Endodermal cell (in vitro differentiated cells): ENCODE measurements at places on chromosomes 5 and 9. TPM values are rescaled to one million over a fixed set of nuclear protein-coding genes. Genes with fewer than 3 reads are reported as not detected.

- no peaks in the 10 kb centered on the region for H3K36me3 ChIP-seq
- H3K4me1 ChIP-seq: no peaks in the 10 kb centered on the region
- H3K27ac ChIP-seq: no peak overlapping the region
Observed at GRCh38 chr5:115815006-115815692, 1.3 kb downstream of the CDO1 start.

Gene PRR16
- total RNA-seq: 0.64 to 1.1 TPM (median 1.1 TPM) in 3 replicates

Gene THG1L
- 11.6 and 14.2 TPM in 2 replicates for total RNA-seq

DNA sequence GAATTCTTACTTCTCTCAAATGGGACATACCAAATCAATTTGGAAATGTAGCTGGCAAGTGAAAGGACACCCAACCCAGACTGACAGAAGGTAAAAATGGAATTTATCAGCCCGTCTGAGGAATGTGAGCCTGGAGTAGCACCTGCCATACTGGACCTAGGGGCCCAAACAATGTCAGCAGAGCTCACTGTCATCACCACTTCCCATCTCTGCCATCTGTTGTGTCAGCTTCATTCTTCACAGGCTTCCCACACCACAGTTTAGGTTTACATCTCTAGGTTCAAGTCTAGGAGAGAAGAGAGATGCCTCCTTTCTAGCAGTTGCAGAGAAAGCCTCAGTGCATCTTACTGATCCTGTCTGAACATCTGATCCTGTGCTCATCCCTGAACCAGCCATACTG is 222.4 kb downstream of the DOCK8 start:
- no peak overlapping the region for H3K27ac ChIP-seq
- H3K27me3 ChIP-seq: no peaks in the 10 kb centered on the region
- DNase-seq: no peak
- no peaks in the 10 kb centered on the region for H3K4me1 ChIP-seq
- no peak overlapping the region for H3K4me3 ChIP-seq

Gene SPINK4
- total RNA-seq: 0.70 and 1.3 TPM in 2 replicates

Gene SMIM33
- not detected in 3 replicates for total RNA-seq

GRCh38 chr5:43412644-43413043 is 453 bp upstream of the CCL28 start:
- H3K36me3 ChIP-seq: no peaks in the 10 kb centered on the region
- DNase-seq: no peak
- H3K4me1 ChIP-seq: no peaks in the 10 kb centered on the region
- no peak overlapping the region for H3K4me3 ChIP-seq
- H3K27me3 ChIP-seq: no peaks in the 10 kb centered on the region

Gene CDH6
- 1.1 and 1.3 TPM in 2 replicates for total RNA-seq

DNA sequence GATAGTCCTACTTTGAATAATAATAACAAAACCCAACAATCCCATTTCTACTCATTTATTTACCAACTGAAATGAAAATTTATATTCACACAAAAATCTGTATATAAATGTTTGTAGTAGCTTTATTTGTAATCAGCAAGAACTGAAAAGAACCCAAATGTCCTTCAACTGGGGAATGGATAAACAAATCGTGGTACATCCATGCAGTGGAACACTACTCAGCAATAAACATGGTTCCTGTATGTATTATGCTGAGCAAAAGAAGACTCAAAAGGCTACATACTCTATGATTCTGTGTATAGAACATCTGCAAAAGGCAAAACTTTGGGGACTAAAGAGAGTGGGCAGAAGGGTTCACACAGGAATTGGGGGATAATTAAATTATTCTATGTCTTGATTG is 136.1 kb upstream of the HAND1 start:
- no peak for DNase-seq
- H3K36me3 ChIP-seq: no peaks in the 10 kb centered on the region
- H3K27ac ChIP-seq: no peak overlapping the region
- no peak overlapping the region for H3K4me3 ChIP-seq
- H3K27me3 ChIP-seq: peaks cover 41% of the 10 kb centered on the region
- H3K4me1 ChIP-seq: no peaks in the 10 kb centered on the region

Gene IL9
- not detected in 3 replicates for total RNA-seq

DNA sequence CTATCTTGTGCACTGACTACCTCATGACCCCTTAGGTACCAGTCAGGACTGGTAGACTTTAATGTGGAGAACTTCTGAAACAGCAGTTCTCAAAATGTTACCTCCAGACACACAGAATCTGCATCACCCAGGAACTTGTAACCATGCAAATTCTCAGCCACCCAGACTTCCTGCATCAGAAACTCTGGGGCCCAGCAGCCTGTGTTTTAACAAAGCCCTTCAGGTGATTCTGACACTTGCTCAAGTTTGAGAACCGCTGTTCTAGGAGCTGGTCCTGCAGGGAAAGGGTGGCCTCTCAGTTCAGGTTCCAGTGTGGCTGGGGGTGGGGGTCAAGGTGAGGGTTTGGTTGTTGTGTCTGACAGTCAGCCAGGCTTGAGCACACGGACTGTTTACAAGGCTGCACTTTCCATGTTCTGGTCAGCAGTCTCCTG is 28.4 kb downstream of the ZFP62 start:
- H3K27me3 ChIP-seq: no peaks in the 10 kb centered on the region
- H3K27ac ChIP-seq: no peak overlapping the region
- H3K36me3 ChIP-seq: no peaks in the 10 kb centered on the region
- no peaks in the 10 kb centered on the region for H3K4me1 ChIP-seq

GRCh38 chr9:98691890-98692289 is 16.8 kb downstream of the GABBR2 start:
- H3K27me3 ChIP-seq: no peaks in the 10 kb centered on the region
- no peaks in the 10 kb centered on the region for H3K36me3 ChIP-seq
- H3K4me1 ChIP-seq: no peaks in the 10 kb centered on the region
- DNase-seq: no peak
- H3K4me3 ChIP-seq: no peak overlapping the region

Gene SLC34A1
- total RNA-seq: not detected in 3 replicates

Gene DMRT3
- not detected in 3 replicates for total RNA-seq

GRCh38 chr9:120435091-120435490 is 144.9 kb downstream of the CDK5RAP2 start:
- no peaks in the 10 kb centered on the region for H3K27me3 ChIP-seq
- no peak overlapping the region for H3K4me3 ChIP-seq
- DNase-seq: no peak
- no peaks in the 10 kb centered on the region for H3K4me1 ChIP-seq

DNA sequence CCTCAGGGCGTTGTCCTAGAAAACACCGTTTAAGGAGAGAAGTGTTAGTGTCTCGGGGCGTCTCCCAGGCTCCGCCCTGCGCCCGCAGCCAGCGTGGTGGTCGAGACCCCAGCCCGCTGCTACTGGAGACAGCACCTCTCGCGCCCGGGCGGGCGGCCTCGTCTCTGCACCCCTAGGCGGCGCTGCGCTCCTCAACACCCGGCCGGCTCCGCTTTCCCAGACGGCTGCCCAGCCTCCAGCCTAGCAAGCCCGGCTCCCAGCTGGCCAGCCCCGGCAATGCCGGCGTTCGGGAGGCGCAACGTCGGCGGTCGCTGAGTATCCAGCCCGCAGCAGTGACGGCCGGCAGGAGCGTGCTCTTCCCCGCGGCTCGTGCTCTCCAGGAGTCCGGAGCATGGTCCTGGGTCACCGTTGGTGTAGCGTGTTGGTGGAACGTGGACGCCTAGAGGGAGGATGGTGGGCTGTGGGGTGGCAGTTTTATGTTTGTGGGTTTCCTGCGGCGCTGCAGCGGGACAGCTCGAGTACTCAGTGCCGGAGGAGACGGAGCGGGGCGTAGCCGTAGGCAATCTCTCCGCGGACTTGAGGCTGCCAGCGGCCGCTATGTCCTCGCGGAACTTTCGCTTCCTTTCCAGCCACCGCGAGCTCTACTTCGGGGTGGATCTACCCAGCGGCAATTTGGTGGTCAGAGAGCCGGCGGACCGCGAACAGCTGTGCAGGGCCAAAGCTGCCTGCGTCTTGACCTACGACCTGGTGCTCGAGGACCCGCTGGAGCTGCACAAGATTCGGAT is 536 bp downstream of the PCDHAC1 start:
- H3K36me3 ChIP-seq: no peaks in the 10 kb centered on the region
- peaks cover 29% of the 10 kb centered on the region for H3K27me3 ChIP-seq
- peak; percentile 99 for DNase-seq
- H3K4me3 ChIP-seq: peak overlapping the region; percentile 87

Gene PALM2AKAP2
- total RNA-seq: 0.42 to 0.49 TPM in 2 of 3 replicates, not detected in the other

Gene PDZD2
- total RNA-seq: 12.6 and 14.6 TPM in 2 replicates

GRCh38 chr9:108869092-108869725 is 7.1 kb downstream of the ACTL7A start:
- peaks cover 55% of the 10 kb centered on the region for H3K36me3 ChIP-seq
- no peak overlapping the region for H3K27ac ChIP-seq
- DNase-seq: no peak
- H3K4me3 ChIP-seq: no peak overlapping the region
- H3K27me3 ChIP-seq: no peaks in the 10 kb centered on the region

Gene ADAMTS16
- total RNA-seq: 7.4 and 11.1 TPM in 2 replicates

DNA sequence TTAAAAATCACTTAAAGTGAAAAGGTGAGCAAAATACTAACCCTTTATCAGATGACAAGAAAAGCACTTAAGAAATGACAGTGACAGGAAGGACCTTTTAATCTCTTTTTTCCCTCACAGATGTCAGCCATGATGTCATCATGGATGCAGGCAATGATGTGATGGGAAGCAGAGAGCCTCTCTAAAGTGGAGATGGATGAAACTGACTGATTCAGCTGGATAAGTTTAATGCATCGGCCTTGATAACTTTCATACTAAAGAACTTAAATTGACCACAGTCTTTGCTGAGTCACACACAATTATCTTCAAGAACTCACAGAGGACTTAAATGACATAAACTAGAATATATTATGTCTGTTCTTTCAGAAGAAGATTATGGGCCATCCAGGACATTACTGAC is 153.2 kb upstream of the FGF10 start:
- H3K27me3 ChIP-seq: no peaks in the 10 kb centered on the region
- H3K36me3 ChIP-seq: no peaks in the 10 kb centered on the region
- H3K4me3 ChIP-seq: no peak overlapping the region
- no peak overlapping the region for H3K27ac ChIP-seq

Gene SV2C
- total RNA-seq: not detected in 2 replicates

GRCh38 chr5:168244838-168245559 is 46.4 kb upstream of the WWC1 start:
- H3K27me3 ChIP-seq: no peaks in the 10 kb centered on the region
- H3K4me1 ChIP-seq: no peaks in the 10 kb centered on the region

DNA sequence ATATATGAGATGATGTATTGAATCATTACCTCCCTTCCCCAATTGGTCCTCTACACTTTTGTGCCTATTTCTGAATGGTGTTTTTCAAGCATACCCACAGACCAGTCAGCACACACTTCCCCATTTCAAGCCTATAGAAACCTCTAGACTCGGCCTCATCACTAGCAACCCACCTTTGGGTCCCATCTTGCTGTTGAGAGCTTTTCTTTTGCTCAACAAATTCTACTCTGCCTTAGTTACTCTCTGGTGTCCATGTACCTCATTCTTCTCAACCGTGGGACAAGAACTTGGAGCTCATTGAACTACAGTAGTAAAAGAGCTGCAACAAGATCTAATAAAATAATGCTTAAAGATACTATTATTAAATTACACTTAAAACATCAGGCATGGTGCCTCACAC is 49.0 kb upstream of the KDM4C start:
- H3K27ac ChIP-seq: no peak overlapping the region
- H3K36me3 ChIP-seq: no peaks in the 10 kb centered on the region
- DNase-seq: no peak
- peaks cover 3% of the 10 kb centered on the region for H3K4me1 ChIP-seq
- H3K4me3 ChIP-seq: no peak overlapping the region

GRCh38 chr5:66410122-66410521 is 186.1 kb upstream of the MAST4 start:
- no peak overlapping the region for H3K27ac ChIP-seq
- no peaks in the 10 kb centered on the region for H3K27me3 ChIP-seq
- H3K4me3 ChIP-seq: no peak overlapping the region
- no peaks in the 10 kb centered on the region for H3K4me1 ChIP-seq

Gene SGCD
- 0.31 to 0.42 TPM (median 0.42 TPM) in 3 replicates for total RNA-seq

DNA sequence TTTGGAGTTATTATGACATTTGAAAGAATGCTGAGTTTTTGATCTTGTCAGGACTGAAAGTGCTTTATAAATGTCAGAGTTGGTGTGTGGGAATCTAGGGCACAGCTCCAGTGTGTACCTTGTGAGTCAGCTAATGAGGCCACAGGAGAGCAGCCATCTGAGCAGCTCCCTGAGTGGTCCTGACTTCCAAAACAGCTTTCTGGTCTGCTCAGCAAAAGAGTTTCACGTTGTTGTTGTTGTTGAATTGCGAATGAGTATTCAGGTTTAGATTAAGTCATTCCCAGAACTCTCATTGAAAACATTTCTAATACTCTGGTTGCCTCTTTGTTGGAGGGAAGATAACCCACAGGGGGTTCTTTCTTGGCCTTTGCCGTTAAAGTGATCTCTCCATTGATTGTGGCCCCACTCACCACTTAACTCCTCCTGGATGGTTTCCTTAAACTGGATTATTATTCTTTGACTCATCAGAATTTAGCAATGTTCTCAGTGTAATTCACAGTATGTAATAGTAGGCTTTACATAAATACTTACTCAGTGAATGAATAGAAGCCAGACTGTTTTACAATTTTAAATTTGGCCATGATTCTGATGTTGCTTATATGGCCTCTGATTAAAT is 125.1 kb upstream of the SGCD start:
- no peak for DNase-seq
- no peaks in the 10 kb centered on the region for H3K36me3 ChIP-seq
- no peaks in the 10 kb centered on the region for H3K27me3 ChIP-seq
- H3K4me3 ChIP-seq: no peak overlapping the region
